ENCODE measurements at places on chromosomes 4 and X. TPM values are rescaled to one million over a fixed set of nuclear protein-coding genes. Genes with fewer than 3 reads are reported as not detected.
A peak's percentile ranks its signal among the peaks of the same experiment; 100 is the strongest.

- DNase-seq, result no peak
These were observed 35.1 kb downstream of the PSAPL1 start for GRCh38 chr4:7399440-7400234.

- DNase-seq, result no peak
These were observed 175.6 kb upstream of the GPC4 start for GRCh38 chrX:133590703-133591505.

- DNase-seq, result no peak
These were observed at the start of gene DTHD1 for GRCh38 chr4:36281384-36282106. DTHD1 (plus strand) TSS chr4:36281616; CDS start chr4:36281759, 143 bp downstream.

DNA sequence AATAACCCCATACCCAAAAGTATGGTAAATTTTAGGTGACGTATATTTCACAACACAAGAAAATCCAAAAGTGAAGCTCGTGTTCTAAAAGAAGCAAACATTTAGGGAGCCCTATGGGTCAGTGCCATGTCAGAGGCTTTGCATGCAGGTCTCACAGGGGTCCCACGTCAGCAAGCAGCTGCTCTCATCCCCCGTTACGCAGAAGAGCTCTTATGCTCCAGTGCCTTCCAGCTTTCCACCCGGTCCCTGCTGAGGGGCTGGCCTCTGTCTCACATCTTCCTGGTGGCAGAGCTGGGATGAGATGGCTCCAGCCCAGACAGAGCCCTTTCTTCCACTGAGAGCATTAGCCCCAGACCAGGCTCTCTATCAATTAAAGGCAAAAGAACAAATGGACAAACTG lies 82.0 kb downstream of the IRF2 start:
- no peak for DNase-seq

DNA sequence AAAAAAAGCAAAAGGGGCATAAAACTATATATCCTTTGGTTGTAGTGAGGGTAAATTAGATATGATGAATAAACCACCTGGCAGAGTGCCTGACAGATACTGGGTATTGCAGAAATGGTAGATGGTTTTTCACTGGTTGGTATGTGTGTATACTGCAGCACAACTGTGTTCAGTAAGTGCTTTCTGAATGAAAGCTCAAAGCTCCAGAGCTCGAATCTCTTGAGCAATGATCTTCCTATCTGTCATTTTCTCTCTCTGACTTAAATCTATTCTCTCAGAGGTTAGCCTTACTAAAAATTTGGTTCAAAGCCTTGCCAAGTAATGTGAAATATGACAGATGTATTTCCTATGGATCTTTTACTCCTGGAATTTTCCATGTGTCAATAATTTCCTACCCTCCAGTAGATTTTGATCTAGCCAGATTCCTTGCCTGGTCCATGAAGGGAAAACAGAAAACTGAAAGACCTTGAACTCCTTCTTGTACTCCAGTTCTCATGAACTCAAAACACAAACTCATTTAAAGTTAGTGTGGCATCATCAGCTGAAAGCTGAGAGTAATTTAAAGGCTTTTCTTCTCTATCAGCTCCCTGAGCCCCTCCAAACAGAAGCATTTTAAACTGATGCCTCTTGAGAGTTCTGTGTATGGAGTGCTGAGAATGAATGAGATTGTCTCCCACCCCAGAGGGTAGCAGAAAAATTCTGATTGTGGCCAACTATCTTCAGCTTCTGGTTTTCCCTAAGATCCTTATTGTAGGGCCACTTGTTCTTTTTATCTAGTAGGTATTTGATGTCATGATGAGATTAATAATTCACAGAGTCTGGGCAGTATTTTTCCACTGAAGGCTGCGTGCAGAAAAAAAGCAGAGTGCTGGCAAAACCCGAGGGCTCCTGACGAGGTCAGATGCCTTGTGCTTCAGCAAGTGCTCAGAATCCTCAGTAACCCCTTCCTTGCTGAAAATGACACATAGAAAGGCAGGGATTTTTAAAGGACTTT lies 363.4 kb upstream of the BOD1L1 start:
- DNase-seq, result peak; percentile 55

DNA sequence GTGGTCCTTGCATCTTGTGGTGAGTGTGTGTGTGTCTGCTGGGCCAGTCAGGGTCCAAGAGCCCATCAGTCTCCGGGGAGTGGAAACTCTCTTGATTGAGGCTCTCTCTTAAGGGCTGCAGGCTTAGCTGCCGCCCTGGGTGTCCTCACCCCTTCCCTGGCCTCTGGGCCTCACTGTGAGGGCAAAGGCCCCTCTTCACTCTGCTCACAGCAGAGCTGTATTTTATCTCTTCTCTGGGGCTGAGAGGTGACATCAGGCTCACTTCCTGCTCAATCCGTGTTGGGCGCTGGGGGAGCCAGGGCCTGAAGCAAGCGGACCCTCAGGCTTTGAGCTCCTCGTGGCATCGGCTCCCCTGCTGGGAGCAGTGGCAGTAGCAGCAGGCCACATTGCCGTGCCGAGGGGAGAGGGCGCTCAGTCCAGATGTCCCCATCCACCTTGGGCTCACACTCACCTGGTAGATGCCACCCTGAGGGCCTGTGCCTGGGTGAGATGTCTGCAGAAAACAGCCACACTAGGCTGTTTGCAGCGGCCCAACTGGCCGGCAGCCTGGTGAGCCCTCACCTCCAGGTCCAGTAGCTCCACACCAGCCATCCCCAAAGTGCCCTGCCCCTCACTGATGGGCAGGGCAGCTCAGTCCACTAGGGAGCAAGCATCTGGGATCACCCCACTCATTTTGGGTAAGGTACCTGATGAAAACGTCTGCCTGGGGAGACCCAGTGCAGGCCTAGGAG lies 24.7 kb upstream of the PRPS1 start:
- DNase-seq, result no peak

DNA sequence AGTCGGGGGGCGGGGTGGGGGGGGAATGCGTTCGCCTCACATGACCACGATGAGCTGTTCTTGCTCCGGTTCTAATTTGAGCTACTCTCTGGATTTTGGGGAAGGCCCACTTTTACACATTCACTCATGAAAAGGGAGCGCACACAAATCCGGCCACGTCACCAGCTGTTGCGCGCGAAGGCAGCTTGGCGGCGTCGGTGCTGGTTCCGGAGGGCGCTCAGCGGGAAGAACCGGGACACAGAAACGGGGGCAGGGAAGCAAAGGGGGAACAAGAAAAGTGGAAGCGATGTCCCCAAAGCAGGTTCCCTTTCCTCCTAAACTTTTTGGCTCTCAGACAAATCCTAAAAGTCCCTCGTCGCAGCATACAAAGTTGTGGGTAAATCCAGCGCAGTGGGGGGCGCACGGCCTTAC lies 605 bp downstream of the ANXA5 start:
- peak; percentile 63 for DNase-seq

DNA sequence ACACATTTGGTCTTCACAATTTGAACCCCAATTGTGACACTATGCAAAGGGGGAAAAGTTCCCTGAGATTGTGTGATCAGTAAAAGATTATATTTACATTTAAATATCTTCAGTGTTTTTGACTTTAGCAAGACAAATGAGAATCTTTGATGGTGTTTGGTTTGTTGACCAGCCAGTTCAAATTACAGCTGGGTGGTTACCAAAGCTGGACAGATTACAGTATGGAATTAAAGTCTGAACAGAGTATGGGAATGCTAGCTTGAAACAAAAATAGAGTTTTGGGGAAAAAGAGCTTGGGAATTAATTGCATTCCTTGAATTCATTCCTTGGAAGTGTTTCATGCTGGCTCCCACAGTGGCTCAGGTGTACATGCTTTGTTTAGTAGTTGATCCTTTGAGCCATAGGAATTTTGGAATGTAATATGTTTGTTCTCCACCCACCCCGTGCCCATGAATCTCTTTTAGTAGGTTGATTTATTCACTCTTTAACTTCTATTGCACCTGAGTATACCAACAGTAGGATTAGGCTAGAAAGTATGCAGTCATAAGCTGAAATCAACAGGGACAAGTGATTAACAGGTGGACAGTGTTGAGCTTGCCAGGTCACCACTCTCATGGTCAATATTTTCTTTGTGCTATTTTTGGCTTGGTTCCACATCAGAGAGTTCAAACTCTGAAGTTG lies 81.1 kb upstream of the HELT start:
- DNase-seq, result no peak

GRCh38 chr4:73257234-73257633 lies 1.4 kb downstream of the ANKRD17 start:
- DNase-seq, result peak; percentile 35

DNA sequence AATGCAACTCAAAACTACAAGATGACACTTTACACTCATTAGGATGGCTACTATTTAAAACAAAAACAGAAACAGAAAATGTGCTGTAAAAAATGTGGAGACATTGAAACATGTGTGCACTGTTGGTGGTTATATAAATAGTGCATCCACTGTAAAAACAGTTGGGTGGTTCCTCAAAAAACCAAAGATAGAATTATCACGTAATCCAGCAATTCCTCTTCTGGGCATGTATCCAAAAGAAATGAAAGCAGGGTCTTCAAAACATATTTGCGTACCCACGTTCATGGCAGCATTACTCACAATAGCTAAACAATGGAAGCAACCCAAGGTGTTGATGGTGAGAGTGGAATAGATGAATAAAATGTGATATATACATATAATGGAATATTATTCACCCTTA lies 967.2 kb downstream of the TRAM1L1 start:
- no peak for DNase-seq

- no peak for DNase-seq
These were observed 25.8 kb downstream of the ARSD start for GRCh38 chrX:2903366-2903765.

GRCh38 chr4:30495251-30495650 lies 224.9 kb upstream of the PCDH7 start:
- DNase-seq, result no peak

GRCh38 chrX:55356609-55357008 lies 91.9 kb upstream of the PAGE3 start:
- no peak for DNase-seq

DNA sequence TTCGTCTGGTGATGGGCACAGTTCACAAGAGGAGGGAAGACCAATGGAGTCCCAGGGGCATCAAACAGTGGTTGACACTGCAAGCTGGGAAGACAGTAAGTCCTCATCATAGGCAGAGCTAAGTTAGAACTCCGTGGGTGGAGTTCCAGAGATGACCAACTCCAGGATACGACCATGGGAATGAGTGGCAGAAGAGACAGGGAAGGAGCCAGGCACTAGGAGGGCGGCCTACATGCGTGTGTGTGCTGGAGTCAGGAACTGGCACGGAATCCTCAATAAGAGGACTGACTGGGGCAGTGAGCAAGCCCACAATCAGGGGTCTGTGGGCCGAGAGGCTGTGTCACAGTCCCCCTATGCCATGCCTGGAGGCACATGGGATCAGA lies 30.4 kb upstream of the IRAK1 start:
- no peak for DNase-seq

- DNase-seq, result no peak
These were observed 9.9 kb downstream of the LARP7 start for GRCh38 chr4:112646632-112647537.

GRCh38 chr4:153465615-153466080 lies 512 bp upstream of the TMEM131L start:
- peak; percentile 61 for DNase-seq

DNA sequence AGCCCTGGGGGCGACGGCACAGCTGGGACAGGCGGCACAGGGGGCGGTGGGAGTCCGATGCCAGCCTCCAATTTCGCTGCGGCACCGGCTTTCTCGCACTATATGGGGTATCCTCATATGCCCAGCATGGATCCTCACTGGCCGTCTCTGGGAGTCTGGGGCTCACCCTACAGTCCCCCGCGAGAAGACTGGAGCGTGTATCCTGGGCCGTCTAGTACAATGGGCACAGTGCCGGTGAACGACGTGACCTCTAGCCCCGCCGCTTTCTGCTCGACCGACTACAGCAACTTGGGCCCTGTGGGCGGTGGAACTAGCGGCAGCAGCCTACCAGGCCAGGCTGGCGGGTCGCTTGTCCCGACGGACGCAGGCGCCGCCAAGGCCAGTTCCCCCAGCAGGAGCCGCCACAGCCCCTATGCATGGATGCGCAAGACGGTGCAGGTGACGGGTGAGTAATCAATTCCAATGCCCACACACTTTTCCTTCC lies 500 bp downstream of the CDX4 start:
- DNase-seq, result no peak

- no peak for DNase-seq
These were observed 44.9 kb downstream of the ZNF182 start for GRCh38 chrX:47958761-47959342.

- peak; percentile 9 for DNase-seq
These were observed 19.9 kb upstream of the PPP3CA start for GRCh38 chr4:101367201-101367600.

GRCh38 chrX:133555782-133556458 lies 140.6 kb upstream of the GPC4 start:
- DNase-seq, result no peak

DNA sequence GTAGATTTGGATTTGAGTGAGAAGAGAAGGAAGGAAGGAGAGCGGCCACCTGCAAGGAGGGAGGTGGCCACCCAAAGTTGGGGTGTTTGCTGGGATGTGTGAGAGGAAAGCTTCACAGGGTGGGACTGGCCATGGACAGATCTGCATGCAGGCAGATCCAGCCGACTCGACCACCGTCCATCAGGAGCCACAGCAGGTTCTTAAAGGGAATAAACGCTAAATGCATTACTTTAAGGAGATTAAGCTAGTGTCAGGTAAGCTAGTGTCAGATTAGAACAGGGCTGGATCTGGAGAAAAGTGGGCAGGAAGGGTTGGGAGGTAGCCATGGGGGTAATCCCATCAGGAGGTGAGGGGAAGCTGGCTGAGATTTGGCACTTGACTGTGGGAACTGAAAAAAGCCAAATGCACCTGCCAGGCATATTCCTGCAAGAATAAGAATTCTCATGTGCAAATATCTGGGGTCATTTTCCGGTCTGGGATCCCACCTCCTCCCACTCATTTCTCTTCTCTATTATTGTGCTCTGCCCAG lies 79.6 kb downstream of the MGST2 start:
- DNase-seq, result no peak

DNA sequence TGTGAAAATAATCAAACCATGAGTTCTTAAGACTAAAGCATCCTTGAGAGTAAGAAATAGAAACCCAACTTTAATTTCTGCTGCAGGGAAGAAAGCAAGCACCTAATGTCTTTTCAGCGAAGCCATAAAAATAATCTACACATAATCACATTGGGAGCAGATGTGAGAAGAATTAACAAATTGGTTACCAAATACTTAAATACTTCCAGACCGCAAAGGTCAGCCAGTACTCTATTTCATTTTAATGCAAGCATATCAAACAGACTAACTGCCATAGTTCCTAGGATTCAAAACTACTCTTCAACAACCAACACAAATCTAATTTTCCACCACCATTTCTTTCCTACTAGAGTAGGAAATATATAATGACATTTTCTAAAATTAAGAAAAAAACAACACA lies 144.8 kb upstream of the SLIT2 start:
- DNase-seq, result no peak

H2BW1 gene
- polyA plus RNA-seq, result not detected

FAM184B gene
- polyA plus RNA-seq, result 0.01 TPM

NXT2 gene
- polyA plus RNA-seq, result 11.9 TPM

SLC25A5 gene
- 625 TPM for polyA plus RNA-seq

ADGRG2 gene
- polyA plus RNA-seq, result 4.4 TPM

TRO gene
- 1.4 TPM for polyA plus RNA-seq

IL9R gene
- 0.13 TPM for polyA plus RNA-seq

ELF4 gene
- polyA plus RNA-seq, result 17.0 TPM

Data from A549 (cell line).